ENCODE measurements at places on chromosomes 3 and 15.

DNA sequence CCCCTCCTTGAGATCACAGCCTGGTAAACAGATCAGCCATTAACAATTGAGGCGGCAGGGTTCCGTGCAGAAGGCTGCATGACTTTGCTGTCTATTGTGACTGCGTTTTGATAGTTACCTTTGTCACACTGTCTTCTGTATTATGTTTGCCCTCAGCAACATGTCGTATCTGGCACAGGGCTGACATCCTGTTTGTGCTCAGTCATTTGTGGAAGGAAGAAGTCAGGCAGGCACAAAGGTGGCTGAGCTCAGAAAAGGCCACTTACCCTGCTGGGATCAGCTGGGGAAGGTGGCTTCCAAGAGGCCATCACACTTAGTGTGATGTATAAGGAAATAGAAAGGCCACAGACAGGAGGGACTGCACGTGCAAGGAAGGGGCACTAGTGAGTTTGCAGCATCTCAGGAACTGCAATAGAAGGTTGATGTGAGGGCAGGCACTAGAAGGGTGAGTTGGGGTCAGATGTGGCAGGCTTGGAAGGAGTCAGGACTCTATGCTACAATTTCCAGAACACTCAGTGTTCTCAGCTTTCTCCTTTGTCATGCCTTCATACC lies 13.4 kb downstream of the PML start:
- no peak for DNase-seq

DNA sequence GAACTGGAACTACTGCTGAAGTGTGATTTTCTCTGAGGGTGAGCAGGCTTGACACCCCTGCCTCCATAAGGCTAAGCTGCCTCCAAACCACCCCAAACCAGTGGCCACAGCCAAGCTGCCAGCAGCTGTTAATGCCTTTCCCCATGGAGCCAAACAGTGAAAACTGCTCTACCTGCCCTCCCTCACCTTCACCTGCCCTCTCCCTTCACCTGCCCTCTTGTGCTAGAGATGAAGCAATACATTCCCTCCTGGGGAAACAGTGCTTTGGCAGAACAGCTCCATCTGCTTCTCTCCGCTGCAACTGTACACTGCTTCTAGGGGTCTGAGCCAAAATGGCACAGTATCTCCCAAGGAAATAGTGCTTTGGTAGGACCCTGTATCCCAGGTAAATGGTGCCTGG lies 374.1 kb downstream of the FHIT start:
- DNase-seq = no peak

DNA sequence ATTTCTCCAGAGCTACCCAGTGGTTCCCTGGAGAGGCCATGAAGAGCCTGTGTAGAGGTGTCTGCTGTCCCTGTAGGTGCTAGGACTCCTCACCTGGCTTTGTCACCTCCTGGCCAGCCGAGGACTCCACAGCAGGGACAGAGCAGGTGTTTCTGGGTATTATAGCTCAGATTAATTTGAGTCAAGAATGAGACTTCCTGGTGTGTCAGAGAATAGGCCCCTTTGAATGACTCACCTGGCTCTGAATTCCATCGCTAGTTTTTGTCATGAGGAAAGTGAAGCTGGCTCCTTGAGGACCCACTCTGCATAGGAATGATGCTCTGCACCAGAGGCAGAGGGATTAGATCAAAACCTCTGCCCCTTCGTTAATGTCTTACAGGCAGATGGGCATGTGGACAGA lies 167.5 kb upstream of the TOPAZ1 start:
- no peak for DNase-seq

- no peak for DNase-seq
These were observed 169.9 kb upstream of the TSC22D2 start for GRCh38 chr3:150238048-150238802.

GRCh38 chr3:101478980-101479379 lies 34.0 kb downstream of the SENP7 start:
- DNase-seq = no peak

DNA sequence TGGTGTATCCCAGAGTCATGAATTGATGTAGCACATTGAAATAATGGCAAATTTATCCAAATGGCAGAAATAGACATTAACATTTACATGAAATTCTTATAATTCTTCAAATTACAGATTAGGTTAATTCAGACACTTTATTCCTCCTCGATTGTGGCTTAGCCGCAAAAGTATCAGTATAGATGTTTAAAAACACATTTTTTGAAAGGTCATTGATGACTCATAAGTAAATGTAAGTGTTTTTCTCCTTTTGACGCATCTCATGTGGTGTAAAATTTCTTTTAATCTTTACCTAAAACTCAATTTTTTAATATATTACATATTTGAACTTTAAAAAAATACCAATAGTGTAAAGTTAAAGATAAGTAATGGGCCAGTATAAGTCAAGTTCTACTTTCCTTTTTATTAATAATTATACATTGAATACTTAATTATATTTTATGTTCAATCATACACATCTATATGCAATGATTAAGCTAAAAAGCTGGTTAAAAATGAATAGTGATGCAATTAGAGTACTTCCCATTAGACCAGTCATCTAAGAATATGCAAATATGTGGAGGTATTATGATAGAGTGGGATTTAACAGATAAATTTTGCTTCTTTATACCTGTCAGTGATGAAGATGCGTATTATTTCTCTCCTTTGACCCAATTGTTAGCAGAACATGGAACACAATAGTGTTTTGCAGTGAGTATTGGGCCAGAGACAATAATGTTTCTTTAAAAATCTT lies 678.1 kb upstream of the DPPA4 start:
- no peak for DNase-seq

GRCh38 chr3:59286791-59287531 lies 237.1 kb upstream of the CFAP20DC start:
- no peak for DNase-seq

DNA sequence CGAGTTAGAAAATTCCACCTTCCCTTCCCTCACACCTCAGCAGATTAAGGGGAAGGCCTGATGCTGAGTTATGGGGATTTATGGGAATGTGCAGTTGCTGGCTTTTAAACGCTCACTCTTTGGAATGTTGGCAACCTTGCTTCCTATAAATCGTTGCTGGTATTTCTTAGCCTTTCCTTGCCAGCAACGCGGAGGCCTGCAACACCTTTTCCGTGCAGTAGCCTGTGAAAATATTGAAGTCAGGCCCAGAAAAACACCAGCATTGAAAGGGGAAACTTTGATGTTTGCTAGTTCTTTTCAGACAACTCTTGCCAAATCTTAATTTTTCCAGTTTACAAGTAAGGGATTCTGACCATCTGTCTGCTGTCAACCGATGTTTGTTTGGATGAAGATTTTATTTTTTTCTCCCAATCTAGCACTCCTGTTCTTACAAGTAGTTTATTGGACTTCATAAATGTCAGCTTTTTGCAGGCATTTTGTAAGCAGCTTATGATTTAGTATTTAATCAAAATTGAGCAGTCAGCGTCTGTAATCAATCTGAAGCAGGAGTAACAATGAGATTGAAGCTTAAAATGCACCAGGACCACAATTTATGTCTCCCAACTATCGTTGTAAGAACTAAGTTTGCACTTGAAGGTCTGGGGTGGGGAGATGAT lies 251.0 kb downstream of the RPLP1 start:
- DNase-seq = no peak

DNA sequence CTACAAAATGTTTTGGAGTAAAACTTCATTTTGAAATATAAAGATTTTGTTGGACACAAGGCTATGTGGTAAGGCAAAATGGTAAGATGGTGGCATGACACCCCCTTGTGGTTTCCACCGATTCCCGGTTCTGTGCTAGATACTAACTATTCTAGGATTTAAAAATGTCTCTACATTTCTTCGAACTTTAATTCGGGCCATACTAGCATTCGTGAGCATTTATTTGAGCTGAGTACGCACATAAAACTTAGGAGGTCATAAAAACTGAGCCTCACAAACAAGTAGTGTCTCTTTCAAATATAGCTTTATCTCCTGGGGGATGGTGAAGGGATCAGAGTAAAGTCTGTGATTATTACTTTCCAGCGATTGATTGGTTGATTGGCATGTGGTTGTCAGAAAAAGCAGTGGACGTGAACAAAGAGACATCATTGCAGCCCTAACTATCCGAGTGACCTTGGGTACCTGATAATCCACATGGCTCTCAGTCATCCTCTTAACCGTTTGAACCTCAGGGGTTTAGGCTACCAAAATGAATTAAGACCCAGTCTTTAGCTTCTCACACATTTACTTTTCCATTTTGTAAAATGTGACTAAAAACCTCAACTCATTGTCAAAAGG lies 1.1 kb upstream of the ZNF639 start:
- peak; percentile 31 for DNase-seq

GRCh38 chr3:141356046-141356445 lies 12.3 kb upstream of the ZBTB38 start:
- no peak for DNase-seq

DNA sequence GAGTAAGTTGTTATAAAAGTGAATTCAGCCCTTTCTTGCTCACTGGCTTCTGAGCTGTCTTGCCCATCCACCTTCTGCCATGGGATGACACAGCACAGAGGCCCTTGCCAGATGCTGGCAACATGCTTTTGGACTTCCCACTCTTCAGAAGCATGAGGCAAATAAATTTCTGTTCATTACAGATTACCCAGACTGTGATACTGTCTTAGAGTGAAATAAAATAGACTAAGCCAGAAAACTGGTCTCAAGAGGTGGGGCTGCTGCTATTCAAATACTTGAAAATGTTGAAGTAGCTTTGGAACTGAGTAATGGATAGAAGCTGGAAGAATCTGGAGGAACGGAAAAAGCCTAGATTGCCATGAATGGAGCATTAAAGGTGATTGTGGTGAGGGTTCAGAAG lies 170.4 kb downstream of the ZMAT3 start:
- DNase-seq = no peak

DNA sequence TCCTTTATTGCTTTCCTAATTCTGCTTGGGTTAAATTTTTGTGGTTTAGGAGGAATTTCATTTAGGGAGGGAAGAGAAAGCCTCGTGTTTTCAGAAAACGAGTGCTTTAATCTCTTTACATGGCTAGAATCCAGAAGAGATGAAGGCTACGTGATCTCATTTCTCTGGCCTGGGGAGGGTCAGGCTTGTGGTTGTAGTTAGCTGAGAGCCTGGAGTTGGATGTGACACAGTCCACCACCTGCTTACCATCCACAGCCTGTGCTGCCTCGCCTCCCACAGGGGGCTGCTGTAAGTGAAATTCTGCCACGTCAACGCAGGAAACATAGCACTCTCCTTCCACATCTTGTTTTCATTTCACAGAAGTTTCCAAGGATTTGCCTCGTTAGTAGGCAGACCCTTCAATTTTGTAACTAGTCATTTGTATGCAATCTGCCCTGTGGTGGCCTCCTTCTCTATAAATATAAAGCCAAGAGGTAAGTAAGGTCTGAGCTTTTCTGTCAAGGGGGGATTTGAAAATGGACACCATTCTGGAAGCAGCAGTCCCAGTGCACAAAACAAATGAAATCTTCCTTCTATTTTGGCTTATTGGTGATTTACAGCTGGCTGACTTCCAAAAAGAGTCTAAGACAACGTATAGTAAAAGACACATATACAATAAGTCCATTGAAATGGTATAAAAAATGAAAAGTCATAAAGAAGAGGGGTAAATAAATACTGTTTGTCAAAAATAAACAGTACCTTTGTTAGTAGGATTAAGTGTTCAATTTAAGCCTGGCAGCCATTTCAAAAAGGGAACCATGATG lies 3.4 kb downstream of the GXYLT2 start:
- peak; percentile 24 for DNase-seq

GRCh38 chr15:32642667-32643435 lies 1.3 kb downstream of the SCG5 start:
- peak; percentile 6 for DNase-seq

GRCh38 chr15:91970142-91970541 lies 116.6 kb downstream of the SLCO3A1 start:
- DNase-seq = no peak

GRCh38 chr3:9422712-9423424 lies 25.5 kb downstream of the SETD5 start:
- peak; percentile 96 for DNase-seq

GRCh38 chr3:15495461-15496340 lies 25.8 kb downstream of the COLQ start:
- no peak for DNase-seq

DNA sequence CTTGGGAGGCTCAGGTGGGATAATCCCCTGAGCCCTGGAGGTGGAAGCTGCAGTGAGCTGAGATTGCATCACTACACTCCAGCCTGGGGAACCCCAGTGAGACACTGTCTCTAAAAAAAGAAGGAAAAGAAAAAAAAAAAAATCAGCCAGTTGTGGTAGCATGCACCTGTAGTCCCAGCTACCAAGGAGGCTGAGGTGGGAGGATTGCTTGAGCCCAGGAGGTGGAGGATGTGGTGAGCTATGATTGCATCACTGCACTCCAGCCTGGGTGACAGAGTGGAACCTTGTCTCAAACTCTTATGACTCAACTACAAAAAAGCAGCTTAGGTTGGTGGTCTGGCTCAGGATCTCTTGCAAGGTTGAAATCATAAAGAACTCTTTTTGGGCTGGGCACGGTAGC lies 19.3 kb upstream of the GPX1 start:
- DNase-seq = no peak

DNA sequence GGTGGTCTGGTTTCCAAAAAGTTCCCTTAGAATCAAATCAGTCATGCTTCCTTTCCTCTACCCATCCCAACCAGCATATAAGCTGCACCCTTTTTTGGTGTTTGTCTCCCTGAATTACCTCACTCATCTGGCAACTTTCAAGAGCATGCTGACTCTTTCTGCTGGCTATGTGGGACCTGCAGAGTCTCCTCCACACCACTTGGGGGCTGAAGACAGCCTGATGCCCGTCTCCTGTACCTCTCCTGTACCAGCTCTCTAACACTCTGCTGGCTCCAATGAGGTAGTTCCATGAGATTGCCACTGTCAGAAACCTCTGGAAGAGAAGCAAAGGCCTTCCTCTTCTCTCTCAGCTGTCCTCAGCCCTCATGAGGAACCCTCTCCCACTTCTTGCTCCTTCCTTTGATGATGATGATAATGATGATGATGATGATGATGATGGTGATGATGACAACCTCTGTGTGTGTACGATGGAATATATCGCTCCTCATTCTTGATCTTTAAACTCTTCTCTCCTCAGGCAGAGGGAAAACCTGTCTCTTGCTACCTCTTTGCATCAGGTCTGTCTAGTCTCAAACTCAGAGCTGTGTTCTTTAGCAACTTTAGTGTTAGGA lies 257.5 kb downstream of the ZNF621 start:
- DNase-seq = no peak

DNA sequence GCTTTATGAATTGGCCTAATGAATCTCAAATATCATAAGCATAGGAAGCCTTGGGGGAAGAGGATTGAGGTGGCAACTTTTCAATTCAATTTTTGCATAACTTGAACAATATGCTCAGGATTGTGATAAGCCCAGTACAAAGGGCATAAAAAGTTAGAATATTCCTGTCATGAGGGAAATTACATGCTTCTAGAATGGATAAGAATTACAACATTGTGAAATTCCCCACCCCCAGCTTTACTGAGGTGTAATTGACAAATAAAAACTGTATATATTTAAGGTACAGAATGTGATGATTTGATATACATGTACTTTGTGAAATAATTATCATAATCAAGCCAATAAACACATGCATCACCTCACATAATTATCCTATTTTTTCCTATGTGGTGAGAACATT lies 132.6 kb upstream of the TNIK start:
- no peak for DNase-seq

- no peak for DNase-seq
These were observed 370.2 kb upstream of the ZNF385D start for GRCh38 chr3:22121068-22121701.
